Esophagus squamous epithelium (tissue), 5 donors: ENCODE measurements at places on chromosomes 5 and 9. TPM values are rescaled to one million over a fixed set of nuclear protein-coding genes. Genes with fewer than 3 reads are reported as not detected.

The OR13C9 gene
- not detected for total RNA-seq

The ENTPD8 gene
- not detected for total RNA-seq

The CSF1R gene
- total RNA-seq: 38.7 TPM

The ALDH1A1 gene
- 2.9 TPM for total RNA-seq

The PIP5KL1 gene
- total RNA-seq: not detected

The HAND1 gene
- total RNA-seq: not detected

The POU4F3 gene
- total RNA-seq: not detected

GRCh38 chr5:18487928-18488480 is 853.7 kb downstream of the TAF11L14 start:
- DNase-seq: no peak

GRCh38 chr9:136511670-136512592 is 29.1 kb upstream of the SEC16A start:
- DNase-seq: no peak
